Activated CD4-positive, alpha-beta T cell treated with anti-CD3 and anti-CD28 coated beads, Interleukin-2, amount 50 U/mL, for 48 hours (primary cell): ENCODE measurements at places on chromosomes 5 and 9.

DNA sequence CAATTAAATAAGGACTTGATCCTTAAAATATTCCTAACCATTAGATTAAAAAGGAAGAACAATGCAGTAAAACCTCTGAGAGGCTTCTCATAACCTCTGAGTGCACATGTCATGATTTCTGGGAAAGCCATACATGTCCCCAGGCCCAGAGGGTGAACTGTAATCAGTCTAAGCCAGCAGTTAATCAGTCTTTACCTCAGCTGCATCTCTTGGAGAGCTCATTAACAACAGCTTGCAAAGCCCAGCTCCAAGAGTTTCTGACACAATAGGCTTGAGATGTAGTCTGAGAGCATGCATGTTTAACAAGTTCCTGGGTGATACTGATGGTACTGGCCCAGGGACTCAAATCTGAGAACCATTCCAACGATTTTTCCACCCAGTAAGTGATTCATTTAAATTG, 392.1 kb downstream of the DNAH5 start:
- DNase-seq: no peak

DNA sequence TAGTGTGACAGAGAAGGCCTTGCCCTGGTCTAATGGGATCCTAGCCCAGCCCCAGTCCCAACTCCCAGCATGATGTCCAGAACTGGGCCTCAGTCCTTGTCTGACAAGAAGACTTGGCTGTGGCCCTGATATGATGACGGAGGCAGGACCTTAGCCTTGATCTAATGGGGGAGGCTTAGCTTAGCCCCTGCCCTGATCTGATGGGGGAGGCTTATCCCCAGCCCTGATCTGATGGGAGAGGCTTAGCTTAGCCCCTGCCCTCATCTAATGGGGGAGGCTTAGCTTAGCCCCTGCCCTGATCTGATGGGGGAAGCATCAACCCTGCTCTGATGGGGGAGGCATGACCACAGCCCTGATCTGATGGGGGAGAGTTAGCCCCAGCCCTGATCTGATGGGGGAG, 3.7 kb downstream of the PKN3 start:
- no peak for DNase-seq

DNA sequence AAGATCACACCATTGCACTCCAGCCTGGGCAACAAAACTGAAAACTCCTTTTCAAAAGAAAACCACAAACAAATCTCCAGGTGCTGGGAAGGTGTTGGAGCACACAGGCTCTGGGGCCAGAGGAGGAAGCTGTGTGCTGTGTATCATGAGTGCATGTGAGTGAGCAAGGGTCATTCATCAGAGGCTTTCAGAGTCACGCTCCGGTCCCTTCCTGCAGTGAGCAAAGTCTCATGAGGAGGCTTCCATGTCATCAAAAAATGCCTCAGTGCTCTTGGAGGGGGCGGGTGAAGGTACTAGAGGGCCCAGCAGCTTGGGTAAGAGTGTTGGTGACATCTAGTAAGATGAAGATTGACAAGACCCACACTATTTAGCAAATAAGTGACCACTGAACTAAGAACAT, 48.3 kb upstream of the TESK1 start:
- no peak for DNase-seq

DNA sequence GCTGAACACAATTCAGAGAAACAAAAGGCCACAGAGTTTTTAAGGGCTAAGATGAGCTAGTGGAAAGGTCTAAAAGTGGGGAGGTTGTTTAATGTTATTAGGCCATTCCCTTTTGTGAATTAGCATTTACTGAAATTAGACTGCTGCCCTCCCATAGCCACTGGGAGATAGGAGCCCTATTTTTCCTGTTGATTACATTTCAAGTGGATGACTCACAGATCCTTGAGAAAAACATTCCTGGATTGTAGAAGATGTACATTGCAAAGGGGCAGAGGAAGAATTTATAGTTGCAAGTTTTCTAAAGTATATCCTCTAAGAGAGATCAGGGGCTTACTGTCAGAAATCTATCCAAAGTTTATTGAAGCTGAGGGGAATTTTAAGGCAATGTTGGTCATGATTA, 367.1 kb upstream of the IZUMO3 start:
- no peak for DNase-seq

- DNase-seq: no peak
Measured at GRCh38 chr9:71352837-71353236, 231.4 kb upstream of the TRPM3 start.

- DNase-seq: no peak
Measured at GRCh38 chr5:9121597-9121996, 424.3 kb downstream of the SEMA5A start.

- DNase-seq: no peak
Measured at GRCh38 chr9:588981-589380, 252.5 kb upstream of the DMRT1 start.

DNA sequence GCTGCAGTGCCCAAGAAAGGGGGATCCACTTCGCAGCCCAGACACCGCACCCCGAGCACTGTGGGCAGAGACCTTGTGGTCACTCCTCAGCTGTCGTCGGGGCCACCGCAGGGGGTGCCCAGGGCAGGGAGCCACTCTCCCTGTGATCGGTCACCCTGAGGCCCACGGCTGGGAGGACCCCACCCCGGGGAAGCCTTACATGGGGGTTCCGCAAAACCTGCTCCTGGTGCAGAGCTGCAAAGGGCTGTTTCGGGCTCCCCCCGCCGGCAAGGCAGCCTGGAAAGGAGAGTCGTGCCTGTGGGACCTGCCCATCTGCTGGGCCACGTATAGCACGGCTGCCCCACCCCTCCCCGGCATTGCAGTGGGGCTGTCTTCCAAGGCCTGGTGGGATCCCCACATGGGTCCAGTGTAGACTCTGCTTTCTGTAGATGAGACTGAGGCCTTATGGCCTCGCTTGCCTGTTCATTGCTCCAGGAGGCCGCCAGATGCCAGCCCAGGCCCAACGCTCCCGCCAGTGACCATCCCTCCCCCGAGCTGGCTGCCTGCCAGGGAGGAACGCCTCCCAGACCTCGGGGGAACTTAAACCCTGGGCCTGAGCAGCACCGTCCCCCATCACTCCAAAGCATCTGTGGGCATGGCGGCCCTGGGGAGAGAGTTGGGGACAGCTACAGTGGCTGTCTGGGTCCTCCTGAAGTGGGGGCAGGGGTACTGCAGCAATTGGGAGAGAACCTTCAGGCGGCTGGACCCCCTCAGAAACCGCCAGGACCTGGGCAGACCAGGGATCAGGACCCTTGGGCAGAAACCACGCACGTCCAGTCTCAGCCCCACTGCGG, 1.6 kb upstream of the DNLZ start:
- DNase-seq: no peak

DNA sequence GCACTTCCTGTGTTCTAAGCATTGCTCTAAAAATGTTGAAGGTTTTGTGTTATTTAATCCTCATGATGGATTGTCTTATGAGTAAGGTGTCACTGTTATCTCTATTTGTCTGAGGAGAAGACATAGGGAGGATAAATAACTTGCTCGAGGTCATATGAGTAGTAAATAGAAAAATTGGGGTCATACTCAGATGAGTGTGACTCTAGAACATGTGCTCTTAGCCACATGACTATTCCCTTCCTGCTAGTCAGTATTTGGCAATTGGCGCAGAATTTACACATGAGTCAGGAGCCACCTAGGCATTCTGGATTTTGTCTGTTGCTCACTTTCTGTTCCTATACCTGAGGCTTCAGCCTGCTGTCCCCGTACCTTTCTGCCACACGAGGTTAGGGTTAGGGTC, 234.6 kb upstream of the CD180 start:
- DNase-seq: no peak

DNA sequence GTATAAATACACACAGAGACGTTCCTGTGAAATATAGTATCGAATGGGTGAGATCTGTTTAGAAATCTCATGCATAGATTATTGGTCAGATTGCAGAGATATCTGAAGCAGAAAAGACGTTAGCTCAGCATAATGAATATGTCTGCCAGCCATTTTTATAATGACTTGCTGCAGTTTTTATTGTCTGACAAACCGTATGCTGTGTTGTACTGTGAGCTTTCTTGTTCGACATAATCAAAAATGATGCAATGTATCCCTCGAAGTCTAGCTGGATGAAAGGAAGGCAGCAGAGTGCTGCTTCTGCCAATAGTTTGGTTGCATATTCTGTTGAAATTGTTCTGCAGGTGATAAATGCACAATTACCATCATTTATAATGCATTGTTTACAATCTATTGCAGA, 514.9 kb upstream of the ARRDC3 start:
- DNase-seq: no peak

DNA sequence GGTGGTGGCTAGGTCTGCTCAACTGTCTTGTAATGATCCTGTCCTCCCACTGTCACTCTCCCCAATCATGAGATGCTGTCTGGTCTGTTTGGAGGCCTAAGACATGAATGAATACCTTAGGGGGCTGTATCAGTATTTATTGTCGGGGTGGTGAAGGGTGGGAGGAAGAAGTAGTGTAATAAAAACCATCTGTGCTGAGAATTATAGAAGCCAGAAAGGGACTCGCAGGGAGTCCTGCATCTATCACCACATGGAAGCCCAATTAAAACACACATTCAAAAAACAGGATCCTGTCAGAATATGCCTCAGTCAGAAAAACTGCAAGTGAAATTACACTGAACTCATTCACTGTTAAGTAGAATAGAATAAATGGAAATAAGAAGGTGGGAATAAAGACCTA, 1134.3 kb upstream of the C9orf72 start:
- DNase-seq: no peak

- no peak for DNase-seq
Measured at GRCh38 chr5:123360201-123360571, 63.0 kb downstream of the CEP120 start.

DNA sequence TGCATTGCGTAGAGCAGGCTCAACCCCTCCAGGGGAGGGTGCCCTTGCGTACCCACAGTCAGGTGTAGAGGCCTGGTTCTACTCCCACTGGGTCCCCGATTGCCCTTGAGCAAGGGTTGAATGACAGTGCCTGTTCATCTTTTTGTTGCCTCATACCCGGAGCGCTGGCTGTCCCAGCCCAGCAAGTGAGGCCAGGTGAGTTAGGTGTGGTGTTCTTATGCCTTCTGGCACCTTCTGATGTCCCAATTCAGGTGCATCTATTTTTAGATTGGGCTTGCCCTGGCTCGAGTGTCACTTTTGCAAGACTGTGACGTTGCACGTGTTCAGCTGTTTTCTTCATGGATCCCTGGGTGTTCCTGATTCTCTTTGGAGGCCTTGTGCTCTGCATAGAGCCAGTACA, 257.8 kb downstream of the GOLPH3 start:
- DNase-seq: no peak

DNA sequence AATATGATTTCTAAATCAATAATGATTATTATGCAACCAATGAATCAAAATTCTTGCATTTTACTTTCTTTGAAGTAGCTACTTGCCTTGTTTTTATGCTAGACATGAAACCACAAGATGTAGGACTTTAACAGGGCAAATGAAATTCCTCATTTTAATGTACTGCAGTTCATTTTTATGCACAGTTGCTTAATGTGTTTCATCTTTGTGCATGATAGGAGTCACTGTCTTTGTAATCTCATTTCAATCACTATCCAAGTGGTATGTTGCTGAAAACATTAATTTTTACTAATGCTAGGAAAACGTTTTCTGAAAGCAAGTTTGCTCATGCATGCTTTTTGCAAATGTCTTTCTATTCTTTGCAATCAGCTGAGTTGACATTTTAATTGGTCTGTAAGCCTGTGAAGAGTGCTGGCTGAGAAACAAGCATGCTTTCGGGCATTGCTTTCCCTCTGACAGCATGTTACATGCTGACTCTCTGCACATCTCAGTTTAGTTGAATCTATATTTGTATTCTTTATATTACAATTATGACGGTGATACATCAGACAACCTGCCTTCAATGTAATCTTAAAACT, 535.0 kb upstream of the CDH18 start:
- no peak for DNase-seq

DNA sequence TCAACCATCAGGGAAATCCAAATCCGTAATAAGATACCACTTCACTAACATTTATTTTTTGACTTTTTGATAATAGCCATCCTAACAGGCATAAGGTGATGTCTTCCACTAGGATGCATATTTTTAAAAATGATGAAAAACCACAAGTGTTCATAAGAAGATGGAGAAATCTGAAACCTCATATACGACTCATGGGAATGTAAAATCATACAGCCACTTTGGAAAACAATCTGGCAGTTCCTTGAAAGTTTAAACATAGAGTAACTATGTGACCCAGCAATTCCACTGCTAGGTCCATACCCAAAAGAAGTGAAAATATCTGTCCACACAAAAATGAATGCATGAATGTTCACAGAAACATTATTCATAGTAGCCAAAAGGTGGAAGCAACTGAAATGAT, 431.0 kb downstream of the ENC1 start:
- no peak for DNase-seq

DNA sequence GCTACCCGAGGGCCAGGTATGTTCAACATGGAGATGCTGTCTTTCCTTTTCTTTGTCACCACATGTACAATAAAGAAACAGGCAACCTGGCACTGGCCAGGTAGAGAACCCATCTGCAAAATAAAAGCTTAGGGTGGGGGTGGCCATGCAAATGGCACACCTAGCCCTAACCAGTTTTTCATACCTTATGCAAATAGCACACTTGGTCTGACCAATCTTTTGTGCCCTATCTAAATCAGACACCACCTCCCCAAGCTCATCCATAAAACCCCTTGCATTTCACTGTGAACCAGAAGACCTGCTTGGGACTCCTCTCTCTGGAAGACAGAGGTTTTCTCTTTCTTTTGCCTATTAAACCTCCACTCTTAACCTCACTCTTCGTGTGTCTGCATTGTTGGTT, 33.9 kb downstream of the JAKMIP2 start:
- DNase-seq: no peak

DNA sequence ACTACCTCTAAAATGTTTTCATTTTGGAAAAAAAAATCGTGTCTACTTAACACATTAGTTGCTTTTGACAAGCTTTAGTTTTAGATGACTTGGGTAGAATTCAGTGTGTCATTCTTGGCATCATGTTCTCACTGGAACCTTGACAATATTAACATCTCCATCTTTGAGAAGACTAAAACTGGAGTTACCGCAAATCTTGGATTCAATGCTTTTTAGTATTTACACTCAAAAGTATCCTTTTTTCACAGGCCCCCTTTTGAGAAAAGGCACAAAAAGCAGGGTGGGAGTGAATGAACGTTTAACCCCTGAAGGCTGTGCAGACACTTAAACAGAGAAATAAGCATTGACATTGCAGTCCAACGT, 549.1 kb downstream of the CSNK1G3 start:
- DNase-seq: no peak

GRCh38 chr9:114830546-114830945, 24.7 kb upstream of the TNFSF15 start:
- DNase-seq: no peak

- no peak for DNase-seq
Measured at GRCh38 chr9:131923132-131923671, 156.5 kb downstream of the MED27 start.
